T-helper 17 cell (primary cell): ENCODE measurements at places on chromosomes 16 and 17. TPM values are rescaled to one million over a fixed set of nuclear protein-coding genes. Genes with fewer than 3 reads are reported as not detected.

GRCh38 chr17:54992797-54993639, 24.5 kb downstream of the STXBP4 start:
- no peak overlapping the region for H3K27ac ChIP-seq
- H3K4me3 ChIP-seq = no peak overlapping the region
- peaks cover 5% of the 10 kb centered on the region for H3K36me3 ChIP-seq
- no peaks in the 10 kb centered on the region for H3K27me3 ChIP-seq

- H3K4me3 ChIP-seq = peak overlapping the region; percentile 7
- H3K27ac ChIP-seq = no peak overlapping the region
- DNase-seq = no peak
- peaks cover 6% of the 10 kb centered on the region for H3K4me1 ChIP-seq
- no peaks in the 10 kb centered on the region for H3K36me3 ChIP-seq
- no peaks in the 10 kb centered on the region for H3K27me3 ChIP-seq
These were observed 23.1 kb downstream of the PDIA2 start for GRCh38 chr16:305916-306626.

- no peak for DNase-seq
- peaks cover 11% of the 10 kb centered on the region for H3K36me3 ChIP-seq
- peaks cover 67% of the 10 kb centered on the region for H3K27me3 ChIP-seq
- peaks cover 22% of the 10 kb centered on the region for H3K4me1 ChIP-seq
- H3K4me3 ChIP-seq = no peak overlapping the region
These were observed 27.1 kb downstream of the ARHGAP23 start for GRCh38 chr17:38455288-38455915.

DNA sequence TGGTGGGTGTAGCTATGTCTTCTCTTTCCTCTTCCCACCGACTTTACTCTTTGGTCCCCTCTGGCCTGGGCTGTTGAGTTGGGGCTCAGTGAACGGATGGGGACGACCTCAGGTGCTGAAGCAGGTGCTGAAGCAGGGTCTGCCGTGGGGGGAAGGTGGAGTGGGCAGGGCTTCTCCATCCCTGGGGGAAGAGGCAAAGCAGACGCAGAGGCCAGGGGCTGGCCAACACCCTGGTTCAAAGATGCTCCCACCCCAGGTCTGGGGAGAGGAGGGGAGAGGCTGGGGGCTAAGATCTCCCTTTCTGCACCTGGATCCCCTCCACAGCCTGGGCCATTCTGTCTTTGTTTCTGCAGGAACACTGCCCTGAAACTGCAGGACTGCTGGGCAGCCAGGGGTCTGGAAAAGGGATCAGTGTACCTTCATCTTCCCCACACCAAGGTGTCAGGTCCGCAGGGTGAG, 22.9 kb downstream of the ALOX12B start:
- no peak for DNase-seq
- H3K27me3 ChIP-seq = peaks cover 37% of the 10 kb centered on the region
- no peak overlapping the region for H3K27ac ChIP-seq
- peaks cover 3% of the 10 kb centered on the region for H3K4me1 ChIP-seq

Gene HSD3B7
- 0.21 TPM for total RNA-seq
